MCF 10A (cell line): ENCODE measurements at places on chromosomes 16 and 17. TPM values are rescaled to one million over a fixed set of nuclear protein-coding genes. Genes with fewer than 3 reads are reported as not detected.

TBC1D3B gene
- 12.5 and 14.9 TPM in 2 replicates for total RNA-seq

RFNG gene
- total RNA-seq: 37.9 and 38.0 TPM in 2 replicates

SLC5A10 gene
- total RNA-seq: 0.15 and 0.16 TPM in 2 replicates

DPEP3 gene
- total RNA-seq: not detected in 2 replicates

KRT25 gene
- total RNA-seq: not detected in 2 replicates

FOXC2 gene
- 16.8 and 22.5 TPM in 2 replicates for total RNA-seq

BPTF gene
- 54.9 and 63.7 TPM in 2 replicates for total RNA-seq

CCL7 gene
- total RNA-seq: not detected in 2 replicates

RHBDL1 gene
- total RNA-seq: 3.0 and 4.5 TPM in 2 replicates

DNA sequence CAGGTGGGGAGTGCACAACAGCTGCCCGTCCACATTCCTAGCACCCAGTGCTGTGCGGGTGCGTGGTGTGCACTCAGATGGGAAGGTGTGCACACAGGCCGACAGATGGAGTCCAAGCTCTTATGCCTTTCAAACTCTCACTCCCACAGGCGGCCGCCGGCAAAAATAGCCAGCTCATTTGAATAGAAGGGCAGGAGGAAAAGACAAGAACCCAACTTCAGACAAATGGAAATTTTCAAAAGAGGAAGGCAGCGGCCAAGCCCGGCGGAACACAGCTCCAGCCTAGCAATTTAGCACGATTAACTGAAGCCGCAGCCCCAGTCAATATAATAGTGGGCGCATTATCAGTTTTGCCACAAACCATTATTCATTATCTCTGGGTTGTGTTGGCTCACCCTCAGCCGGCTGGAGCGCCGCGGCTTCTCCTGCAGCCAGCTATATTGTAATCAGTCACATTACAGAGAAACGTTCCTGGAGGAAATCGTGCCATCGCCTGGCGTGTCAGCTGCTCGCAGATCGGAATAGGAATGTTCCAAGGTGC, 103.9 kb upstream of the SEC14L1 start:
- no peak for DNase-seq
- H3K27me3 ChIP-seq: peaks cover 27% of the 10 kb centered on the region
- H3K36me3 ChIP-seq: no peaks in the 10 kb centered on the region
- no peaks in the 10 kb centered on the region for H3K4me1 ChIP-seq
- H3K27ac ChIP-seq: no peak overlapping the region

DNA sequence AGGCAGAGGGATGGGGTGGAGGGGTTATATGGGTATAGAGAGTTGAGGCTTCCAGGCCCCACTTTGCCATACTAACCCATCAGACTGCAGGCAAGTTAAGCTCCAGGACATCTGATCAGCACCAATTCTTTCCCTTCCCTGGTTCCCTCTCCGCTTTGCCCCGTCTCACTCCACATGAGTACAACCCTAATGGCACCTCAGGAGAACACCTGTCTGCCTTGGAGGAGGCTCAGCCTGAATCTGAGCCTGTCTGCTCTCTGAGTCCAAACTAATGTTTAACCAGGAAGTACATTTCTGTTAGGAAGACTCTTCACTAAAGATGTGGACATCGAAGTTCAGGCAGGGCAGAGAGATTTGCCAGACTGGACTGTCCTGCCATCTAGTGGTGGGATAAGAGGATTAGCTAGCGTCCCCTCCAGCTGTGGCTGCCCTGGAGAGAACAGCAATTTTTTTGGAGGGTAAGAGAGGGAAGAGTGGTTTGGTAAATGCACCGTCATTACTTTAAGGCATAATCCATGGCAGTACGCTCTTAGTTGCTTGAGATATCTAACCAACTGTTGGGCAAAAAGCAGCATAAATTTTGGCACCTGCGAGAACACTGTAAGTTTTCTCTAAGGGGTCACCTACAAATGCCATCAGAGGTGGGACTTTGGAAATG, 29.2 kb upstream of the LRRC75A start:
- no peaks in the 10 kb centered on the region for H3K36me3 ChIP-seq
- H3K4me3 ChIP-seq: no peak overlapping the region
- no peak overlapping the region for H3K27ac ChIP-seq
- peaks cover 20% of the 10 kb centered on the region for H3K27me3 ChIP-seq
- peak; percentile 89 for DNase-seq
- H3K4me1 ChIP-seq: peaks cover 14% of the 10 kb centered on the region

DNA sequence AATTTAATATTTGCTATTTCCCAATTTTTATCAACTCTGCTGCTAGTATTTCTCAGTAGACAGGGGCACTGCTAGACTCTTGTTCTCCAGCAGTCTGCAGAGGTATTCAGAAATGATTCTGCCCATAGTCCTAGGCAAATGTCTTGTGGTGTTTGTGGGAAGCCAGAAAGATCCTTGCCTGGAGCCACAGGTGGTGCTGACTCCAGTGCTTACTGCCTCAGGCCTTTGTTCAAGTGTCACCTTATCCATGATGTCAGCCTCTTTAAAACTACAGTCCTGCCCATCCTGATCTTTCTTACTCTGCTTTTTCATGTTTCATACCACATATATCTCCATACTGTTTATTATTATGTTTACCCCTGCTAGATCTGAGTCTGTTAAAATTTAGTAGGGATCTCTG, 26.5 kb downstream of the ZSWIM7 start:
- H3K27ac ChIP-seq: no peak overlapping the region
- DNase-seq: no peak
- peaks cover 12% of the 10 kb centered on the region for H3K4me1 ChIP-seq
- no peak overlapping the region for H3K4me3 ChIP-seq
- H3K27me3 ChIP-seq: no peaks in the 10 kb centered on the region
- H3K36me3 ChIP-seq: peaks cover 40% of the 10 kb centered on the region

GRCh38 chr17:27845264-27846041, 45.1 kb upstream of the NOS2 start:
- peaks cover 9% of the 10 kb centered on the region for H3K4me1 ChIP-seq
- H3K4me3 ChIP-seq: no peak overlapping the region
- DNase-seq: no peak
- no peaks in the 10 kb centered on the region for H3K36me3 ChIP-seq

DNA sequence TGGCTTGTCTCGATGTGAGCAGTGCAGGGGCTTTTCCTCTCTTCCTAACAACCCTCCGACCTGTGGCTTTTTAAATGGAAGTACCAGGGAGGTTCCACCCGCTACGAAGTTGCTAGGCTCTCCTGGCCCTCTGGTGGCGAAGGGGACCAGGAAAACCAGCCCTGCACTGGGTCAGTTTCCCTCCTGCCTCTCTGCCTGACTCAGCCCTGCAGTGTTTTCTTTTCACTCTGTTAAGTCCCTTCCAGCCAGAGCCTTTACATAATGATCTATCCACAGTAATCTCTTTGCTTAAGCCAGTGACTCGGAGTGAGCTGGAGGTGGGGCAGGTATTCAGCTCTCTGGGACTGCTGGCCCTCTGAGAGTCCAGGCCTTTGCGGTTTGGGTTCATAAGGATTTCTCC, 331.3 kb upstream of the EEF2KMT start:
- H3K36me3 ChIP-seq: no peaks in the 10 kb centered on the region
- DNase-seq: no peak
- H3K4me3 ChIP-seq: no peak overlapping the region
- no peaks in the 10 kb centered on the region for H3K4me1 ChIP-seq
- no peaks in the 10 kb centered on the region for H3K27me3 ChIP-seq

- no peak overlapping the region for H3K4me3 ChIP-seq
- no peak for DNase-seq
These were observed 59.8 kb downstream of the GTF3C1 start for GRCh38 chr16:27489906-27490305.

GRCh38 chr17:29368926-29369325, 21.2 kb upstream of the TAOK1 start:
- H3K27me3 ChIP-seq: no peaks in the 10 kb centered on the region
- no peak overlapping the region for H3K4me3 ChIP-seq
- DNase-seq: no peak
- no peaks in the 10 kb centered on the region for H3K36me3 ChIP-seq
- H3K27ac ChIP-seq: no peak overlapping the region

DNA sequence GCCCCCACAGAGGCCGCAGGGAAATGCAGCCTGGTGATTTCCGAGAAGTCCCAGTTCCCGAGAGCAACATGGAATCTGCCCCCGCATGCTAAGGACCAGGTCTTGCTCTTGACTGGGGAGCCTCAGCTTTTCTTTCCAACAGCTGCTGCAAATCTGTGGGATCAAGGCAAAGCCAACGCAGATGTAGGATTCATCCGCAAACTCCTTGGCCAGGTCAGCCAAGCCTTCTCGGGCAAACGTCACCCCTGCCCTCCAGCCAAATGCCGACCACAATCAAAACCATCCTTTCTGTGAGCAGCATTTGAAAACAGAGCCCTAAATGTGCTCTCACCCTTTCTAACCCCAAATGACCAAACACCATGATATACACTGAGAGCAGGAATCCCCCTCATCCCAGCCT, 54.0 kb downstream of the MRM3 start:
- no peak for DNase-seq
- H3K4me1 ChIP-seq: no peaks in the 10 kb centered on the region
- H3K4me3 ChIP-seq: no peak overlapping the region
- H3K27me3 ChIP-seq: no peaks in the 10 kb centered on the region
- no peak overlapping the region for H3K27ac ChIP-seq

GRCh38 chr17:41919840-41920579, 1.3 kb upstream of the ACLY start:
- H3K4me3 ChIP-seq: peak overlapping the region; percentile 87
- H3K27ac ChIP-seq: no peak overlapping the region
- H3K4me1 ChIP-seq: peaks cover 15% of the 10 kb centered on the region
- peak; percentile 69 for DNase-seq
- peaks cover 5% of the 10 kb centered on the region for H3K36me3 ChIP-seq

- peak overlapping the region; percentile 48 for H3K27ac ChIP-seq
- peak; percentile 99 for DNase-seq
- no peaks in the 10 kb centered on the region for H3K27me3 ChIP-seq
- H3K4me3 ChIP-seq: peak overlapping the region; percentile 60
These were observed 8.3 kb downstream of the SOCS3 start for GRCh38 chr17:78351449-78352006.

- H3K4me1 ChIP-seq: peaks cover 37% of the 10 kb centered on the region
- no peaks in the 10 kb centered on the region for H3K27me3 ChIP-seq
- H3K27ac ChIP-seq: no peak overlapping the region
- peaks cover 22% of the 10 kb centered on the region for H3K36me3 ChIP-seq
- DNase-seq: no peak
- no peak overlapping the region for H3K4me3 ChIP-seq
These were observed 13.7 kb downstream of the GJD3 start for GRCh38 chr17:40350689-40351358.

DNA sequence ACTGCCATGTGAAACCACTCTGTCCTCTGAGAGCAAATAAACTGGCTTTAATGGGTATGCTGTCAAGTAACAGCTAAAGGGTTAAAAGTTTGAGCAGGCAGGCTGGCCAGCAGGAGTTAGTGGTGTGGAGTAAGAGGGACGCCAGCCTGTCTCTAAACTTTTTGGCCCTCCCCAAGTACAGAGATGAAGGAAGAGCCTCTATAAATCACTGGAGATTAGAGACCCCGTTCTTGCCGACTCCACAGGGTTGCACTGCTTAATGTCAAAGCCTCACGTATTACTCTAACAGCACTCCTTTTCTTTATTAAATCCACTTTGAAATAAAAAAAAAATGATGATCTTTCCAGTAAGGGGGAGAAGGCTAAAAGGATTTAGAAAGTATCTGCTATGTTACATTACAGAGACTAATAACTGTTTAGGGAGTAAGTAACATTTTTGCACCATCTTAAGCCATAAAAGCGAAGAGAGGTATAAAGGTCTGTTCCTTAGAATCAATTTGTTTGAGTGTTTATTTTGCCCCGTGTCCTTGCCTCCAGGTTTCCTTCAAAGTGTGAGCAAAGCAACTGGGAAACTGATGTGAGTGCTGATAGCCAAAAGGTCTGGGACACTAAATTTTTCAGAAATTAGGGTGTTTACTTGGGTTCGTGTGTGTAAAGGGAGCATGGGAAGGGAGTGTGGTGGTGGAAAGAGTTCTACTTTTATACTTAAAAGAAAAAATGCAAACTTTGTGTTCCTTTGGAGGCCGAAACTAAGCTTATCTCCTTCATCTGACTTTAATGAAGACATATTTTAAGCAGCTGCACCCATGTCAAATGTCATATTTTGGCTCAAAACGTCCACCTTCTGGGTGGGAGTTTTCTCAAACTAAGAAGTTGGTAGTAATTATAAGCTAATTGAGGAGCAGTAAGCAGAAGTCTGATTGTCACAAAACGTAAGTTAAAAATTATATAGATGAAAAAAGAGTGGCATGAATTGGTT, 109.9 kb upstream of the TBX2 start:
- no peaks in the 10 kb centered on the region for H3K27me3 ChIP-seq
- no peak overlapping the region for H3K27ac ChIP-seq
- peaks cover 9% of the 10 kb centered on the region for H3K4me1 ChIP-seq
- H3K4me3 ChIP-seq: no peak overlapping the region

GRCh38 chr17:31492880-31493655, 101.6 kb downstream of the RAB11FIP4 start:
- H3K36me3 ChIP-seq: no peaks in the 10 kb centered on the region
- H3K27ac ChIP-seq: no peak overlapping the region
- H3K4me3 ChIP-seq: no peak overlapping the region
- peaks cover 13% of the 10 kb centered on the region for H3K4me1 ChIP-seq
- DNase-seq: no peak

GRCh38 chr16:85286951-85287814, 174.9 kb upstream of the CIBAR2 start:
- H3K4me3 ChIP-seq: no peak overlapping the region
- no peaks in the 10 kb centered on the region for H3K36me3 ChIP-seq
- DNase-seq: peak; percentile 23
- H3K4me1 ChIP-seq: peaks cover 19% of the 10 kb centered on the region
- H3K27ac ChIP-seq: no peak overlapping the region

- peaks cover 9% of the 10 kb centered on the region for H3K4me1 ChIP-seq
- H3K27ac ChIP-seq: no peak overlapping the region
- no peaks in the 10 kb centered on the region for H3K27me3 ChIP-seq
- no peak for DNase-seq
- no peak overlapping the region for H3K4me3 ChIP-seq
These were observed 13.0 kb upstream of the DHRS11 start for GRCh38 chr17:36578671-36579070.

GRCh38 chr17:39054111-39054645, 87.0 kb upstream of the FBXO47 start:
- no peak for DNase-seq
- no peaks in the 10 kb centered on the region for H3K4me1 ChIP-seq
- no peaks in the 10 kb centered on the region for H3K36me3 ChIP-seq

GRCh38 chr17:64081802-64082799, 47.8 kb downstream of the ERN1 start:
- H3K4me3 ChIP-seq: peak overlapping the region; percentile 19
- H3K4me1 ChIP-seq: peaks cover 19% of the 10 kb centered on the region
- H3K27ac ChIP-seq: no peak overlapping the region
- no peaks in the 10 kb centered on the region for H3K27me3 ChIP-seq
- peak; percentile 87 for DNase-seq

- H3K27me3 ChIP-seq: no peaks in the 10 kb centered on the region
- peak overlapping the region; percentile 96 for H3K4me3 ChIP-seq
- H3K36me3 ChIP-seq: no peaks in the 10 kb centered on the region
- H3K4me1 ChIP-seq: peaks cover 35% of the 10 kb centered on the region
- H3K27ac ChIP-seq: peak overlapping the region; percentile 97
These were observed 581 bp downstream of the PRKCA start for GRCh38 chr17:66302761-66303626.

- no peak overlapping the region for H3K27ac ChIP-seq
- H3K36me3 ChIP-seq: no peaks in the 10 kb centered on the region
These were observed 108.4 kb upstream of the ZKSCAN2 start for GRCh38 chr16:25366078-25366477.

GRCh38 chr16:46612121-46612520, 9.1 kb downstream of the SHCBP1 start:
- no peak overlapping the region for H3K27ac ChIP-seq
- H3K27me3 ChIP-seq: no peaks in the 10 kb centered on the region
- peaks cover 17% of the 10 kb centered on the region for H3K36me3 ChIP-seq
